ENCODE measurements at places on chromosomes 1 and 21. TPM values are rescaled to one million over a fixed set of nuclear protein-coding genes. Genes with fewer than 3 reads are reported as not detected.

Gene EDARADD
- total RNA-seq: not detected

Gene MPZ
- total RNA-seq: 0.46 TPM

GRCh38 chr1:94265011-94265422 lies 27.6 kb upstream of the ARHGAP29 start:
- DNase-seq: no peak

DNA sequence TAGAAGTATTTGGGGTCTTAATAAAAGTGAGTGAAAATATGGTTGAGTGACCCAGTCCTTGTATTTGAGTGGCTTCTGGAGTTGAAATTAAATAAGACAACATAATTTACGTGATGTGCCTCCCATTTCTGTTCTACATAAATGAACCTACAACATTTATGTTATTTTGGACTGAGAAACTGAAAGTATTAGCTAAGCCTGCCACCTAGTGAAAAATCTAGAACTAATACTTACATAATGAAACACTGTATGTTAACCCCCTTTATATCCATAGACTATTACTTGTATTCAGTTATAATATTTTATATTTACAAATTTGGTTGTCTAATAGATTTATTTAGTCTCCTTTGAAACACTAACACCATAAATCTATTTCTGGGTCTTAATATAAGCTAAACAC lies 298.9 kb downstream of the KCNT2 start:
- DNase-seq: no peak

DNA sequence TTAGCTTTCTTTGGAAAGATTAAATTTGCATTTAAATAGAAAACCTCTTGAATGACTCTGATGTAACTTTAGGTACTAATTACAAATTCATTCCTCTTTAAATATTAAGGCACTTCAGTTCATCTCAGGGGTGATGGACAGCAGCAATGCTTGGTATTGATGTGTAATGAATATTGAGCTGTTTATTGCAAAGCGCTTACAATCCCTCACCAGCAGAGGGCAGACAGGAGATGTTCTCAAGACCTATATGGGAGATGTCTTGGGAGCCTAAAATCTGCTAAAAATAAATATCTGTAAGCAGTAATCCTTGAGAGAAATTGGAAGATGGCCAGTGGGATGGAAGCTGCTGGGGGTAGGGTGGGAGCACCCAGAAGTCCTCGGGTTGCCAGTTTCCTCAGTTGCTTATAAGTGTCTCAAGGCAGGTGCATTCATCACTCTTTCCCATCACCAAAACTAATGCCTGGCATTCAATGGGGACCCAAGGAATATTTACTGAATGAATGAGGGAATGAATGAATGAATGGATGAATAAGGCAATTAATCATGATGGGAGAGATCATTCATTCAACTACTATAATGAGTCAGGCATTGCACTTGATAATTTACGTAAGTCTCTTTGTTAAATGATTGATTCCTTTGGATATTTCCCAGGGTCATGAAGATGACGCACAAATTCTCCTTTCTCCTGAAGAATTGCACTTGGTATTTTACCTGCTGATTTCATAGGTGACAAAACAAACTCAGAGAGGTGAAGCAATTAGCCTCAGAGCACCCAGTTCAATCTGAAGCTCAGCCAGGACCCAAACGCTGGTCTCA lies 2.3 kb downstream of the KLHDC8A start:
- DNase-seq: no peak

DNA sequence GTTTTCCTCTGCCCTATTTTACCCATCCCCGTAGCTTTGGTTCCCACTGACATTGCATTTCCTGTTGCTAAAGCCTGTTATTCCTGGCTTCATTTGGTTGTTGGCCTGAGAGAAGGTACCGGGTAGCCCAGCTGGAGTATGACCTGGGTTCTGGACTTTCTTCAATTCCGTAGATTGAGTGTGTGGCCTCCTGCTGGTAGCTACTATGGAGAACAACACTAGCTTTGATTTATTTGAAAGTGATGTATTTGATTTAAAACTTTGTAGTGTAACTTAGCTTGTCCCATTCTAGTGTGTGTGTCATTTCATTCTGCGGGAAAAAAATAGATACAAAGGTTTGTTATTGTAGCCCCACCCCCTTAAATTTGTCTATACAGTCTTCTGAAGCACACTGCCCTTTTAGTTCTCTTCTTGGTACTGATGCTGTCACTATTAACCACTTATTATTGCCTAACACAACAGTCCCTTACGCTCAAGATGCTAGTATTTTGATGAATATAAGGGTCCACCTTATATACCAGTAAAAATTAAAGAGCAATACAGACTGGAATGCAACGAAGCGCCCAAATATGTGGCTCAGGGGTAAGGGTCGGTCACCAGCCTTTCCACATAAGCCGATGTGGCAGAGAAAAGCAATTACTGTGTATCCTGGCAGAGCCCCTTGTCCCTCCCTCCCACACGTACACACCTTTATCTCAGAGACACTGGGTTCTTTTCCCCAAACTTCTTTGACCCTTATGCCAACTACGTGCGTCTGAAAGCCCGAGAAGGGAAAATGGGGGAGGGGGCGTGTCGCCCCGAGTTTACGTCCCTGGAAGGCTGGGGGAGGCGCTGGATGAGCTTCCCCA lies 643 bp upstream of the MOV10 start:
- DNase-seq: no peak

Gene EPHA10
- not detected for total RNA-seq

GRCh38 chr1:22584970-22585369 lies 21.7 kb downstream of the EPHA8 start:
- no peak for DNase-seq

DNA sequence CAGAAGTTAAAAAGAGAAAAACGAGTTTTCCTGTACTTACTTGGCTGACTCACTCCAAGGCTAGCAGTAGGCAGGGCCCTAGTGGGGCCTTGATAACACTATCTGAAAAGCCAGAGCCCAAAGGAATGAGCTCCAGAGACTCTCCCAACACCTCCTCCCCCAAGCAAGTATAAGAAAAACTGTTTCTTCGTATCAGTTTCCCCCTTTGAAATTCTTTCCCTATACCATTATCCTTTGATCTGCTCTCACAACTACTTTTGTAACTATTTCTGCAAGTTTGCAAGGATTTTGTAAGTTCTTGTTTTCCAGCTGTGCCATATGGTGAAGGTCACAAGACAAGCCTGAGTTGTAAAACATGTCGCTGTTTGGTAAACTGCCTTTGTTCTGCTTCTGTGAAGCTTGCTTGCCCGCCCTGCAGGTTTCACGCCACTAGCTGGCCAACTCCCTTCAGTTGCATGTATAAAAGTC lies 36.5 kb upstream of the KCNJ15 start:
- no peak for DNase-seq

Gene AMY2A
- total RNA-seq: not detected

DNA sequence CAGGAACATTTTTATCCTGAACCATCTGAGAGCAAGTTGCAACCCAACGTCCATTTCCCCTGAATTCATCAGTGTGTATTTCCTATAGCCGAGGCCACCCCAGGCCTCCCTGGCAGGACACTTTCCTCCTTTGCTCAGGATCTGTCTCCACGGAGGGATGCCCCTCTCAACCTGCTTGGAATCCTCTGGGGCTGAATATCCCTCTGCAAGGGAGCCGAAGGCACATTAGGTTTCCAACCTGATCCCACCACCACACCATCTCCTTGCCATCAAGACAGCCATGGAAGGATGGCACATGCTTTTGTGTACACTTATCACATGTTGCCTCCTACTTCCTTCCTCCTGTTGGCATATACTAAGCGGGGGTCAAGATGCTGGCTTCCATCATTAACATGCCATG lies 74.8 kb upstream of the EDN2 start:
- no peak for DNase-seq
